ENCODE measurements at places on chromosomes 7 and 10. TPM values are rescaled to one million over a fixed set of nuclear protein-coding genes. Genes with fewer than 3 reads are reported as not detected.

- peak; percentile 16 for DNase-seq
These were observed 238.3 kb downstream of the AGMO start for GRCh38 chr7:15323550-15323949.

GRCh38 chr10:13717571-13717935, 130.8 kb downstream of the PRPF18 start:
- no peak for DNase-seq

- no peak for DNase-seq
These were observed 215.6 kb downstream of the CREB5 start for GRCh38 chr7:28627896-28628295.

GRCh38 chr7:76259124-76260093, 43.1 kb upstream of the HSPB1 start:
- DNase-seq, result no peak

DNA sequence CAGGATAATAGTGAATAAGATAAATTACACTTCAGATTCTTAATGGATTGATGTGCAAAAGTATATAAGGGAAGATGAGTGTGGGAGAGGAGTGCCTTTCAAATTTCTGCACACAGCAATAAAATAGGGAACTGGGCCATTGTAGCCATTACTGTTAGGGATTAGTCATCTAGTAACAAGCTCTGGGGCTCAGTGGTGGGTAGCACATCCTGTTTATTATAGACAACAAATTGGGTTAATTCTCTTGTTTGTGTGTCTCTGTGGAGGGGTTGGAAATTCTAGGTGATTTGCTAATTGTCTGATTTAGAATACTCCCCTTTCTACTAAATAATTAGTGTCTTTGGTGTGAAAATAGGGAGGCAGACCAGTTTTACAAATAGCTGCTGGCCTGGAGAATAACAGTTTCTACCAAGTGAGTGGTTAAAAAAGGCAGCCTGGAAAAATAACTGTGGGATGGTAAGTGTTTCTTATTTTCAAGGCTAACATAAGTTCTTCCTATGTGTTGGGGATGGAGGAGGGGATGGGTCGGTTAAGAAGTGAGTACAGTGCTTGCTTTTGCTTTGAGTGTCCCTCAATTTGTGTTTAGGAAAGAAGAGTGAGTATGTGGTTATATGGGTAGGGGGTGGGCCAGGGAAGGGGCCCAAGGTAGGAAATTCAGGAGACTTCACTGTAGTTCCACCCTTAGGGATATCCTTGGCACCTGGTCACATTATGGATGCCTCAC, 43.3 kb upstream of the TMEM248 start:
- no peak for DNase-seq

DNA sequence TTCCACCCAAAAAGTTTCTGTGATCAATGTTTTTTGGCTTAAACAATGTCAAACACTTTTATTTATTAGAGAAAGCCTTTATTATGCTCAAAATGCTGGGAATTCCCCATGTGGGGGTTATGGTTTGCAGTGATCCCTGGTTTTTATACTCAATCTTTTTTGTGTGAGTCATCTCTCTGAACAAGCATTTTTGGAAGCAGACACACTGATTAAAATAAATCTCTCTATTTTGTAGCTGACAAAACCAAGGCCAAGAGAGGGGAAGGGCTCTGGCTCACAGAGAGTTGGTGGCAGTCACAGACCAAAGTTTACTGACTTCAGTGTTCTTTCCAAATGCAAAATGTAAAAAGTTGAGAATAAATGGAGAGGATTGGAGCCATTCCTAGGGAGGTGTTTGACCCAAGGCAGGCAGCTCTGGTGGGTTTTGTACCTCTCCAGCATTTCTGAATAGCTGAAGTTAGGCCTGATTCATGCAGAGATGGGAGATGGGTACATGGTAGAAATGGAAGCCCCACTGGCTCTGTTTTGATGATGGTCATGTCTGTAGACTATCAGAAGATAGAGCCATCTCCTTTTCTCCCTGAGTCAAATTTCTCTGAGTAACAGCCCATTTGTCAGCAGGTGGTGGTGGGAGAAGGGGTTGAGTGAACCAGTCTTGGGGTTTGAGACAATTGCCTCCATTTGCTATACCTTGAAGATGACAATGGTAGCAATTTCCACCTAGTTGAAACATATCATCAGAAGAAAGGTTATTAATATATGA, 45.4 kb upstream of the NAMPT start:
- DNase-seq, result no peak

DNA sequence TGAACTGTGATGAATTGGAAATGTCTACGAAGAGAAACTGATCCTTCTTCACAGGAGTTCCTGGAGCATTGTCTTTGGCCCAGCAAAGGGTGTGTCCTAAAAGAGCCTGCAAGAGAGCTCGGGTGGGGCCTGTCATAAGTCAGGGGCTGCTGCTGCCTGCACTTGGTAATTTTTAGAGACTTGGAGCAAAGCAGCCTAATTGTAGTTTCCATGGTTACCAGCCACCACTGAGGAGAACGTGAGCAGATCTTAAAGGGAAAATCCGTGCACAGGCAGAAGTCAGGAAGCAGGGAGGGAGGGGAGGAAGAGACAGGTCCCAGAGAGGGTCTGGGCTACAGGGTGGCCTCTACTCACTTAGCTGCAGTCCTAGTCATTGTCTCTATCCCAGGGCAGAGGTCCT, 463.6 kb downstream of the PLXNA4 start:
- DNase-seq, result no peak

DNA sequence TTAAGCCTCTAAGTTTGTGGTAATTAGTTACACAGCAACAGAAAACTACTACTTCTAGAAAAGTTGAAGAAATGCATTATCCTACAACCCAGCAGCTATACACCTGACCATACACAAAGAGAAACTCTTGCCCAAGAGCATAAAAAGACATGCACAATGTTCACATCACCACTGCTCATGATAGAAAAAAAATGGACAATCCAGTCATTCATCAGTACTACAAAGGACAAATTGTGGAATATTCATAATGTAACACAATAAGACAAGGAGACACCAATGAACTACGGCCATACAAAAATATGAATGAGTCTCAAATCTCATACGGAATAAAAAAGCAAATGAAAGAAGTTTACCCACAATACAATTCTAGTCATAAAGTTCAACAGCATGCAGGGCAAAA, 87.4 kb downstream of the ZFAND4 start:
- DNase-seq, result peak; percentile 74

GRCh38 chr7:44308596-44309270, 16.7 kb downstream of the CAMK2B start:
- no peak for DNase-seq

- DNase-seq, result no peak
These were observed 341.6 kb upstream of the KCND2 start for GRCh38 chr7:119931230-119931824.

GRCh38 chr7:156544919-156545715, 95.5 kb upstream of the RNF32 start:
- no peak for DNase-seq

- DNase-seq, result peak; percentile 69
These were observed 181.3 kb downstream of the SDK1 start for GRCh38 chr7:3482147-3482921.

DNA sequence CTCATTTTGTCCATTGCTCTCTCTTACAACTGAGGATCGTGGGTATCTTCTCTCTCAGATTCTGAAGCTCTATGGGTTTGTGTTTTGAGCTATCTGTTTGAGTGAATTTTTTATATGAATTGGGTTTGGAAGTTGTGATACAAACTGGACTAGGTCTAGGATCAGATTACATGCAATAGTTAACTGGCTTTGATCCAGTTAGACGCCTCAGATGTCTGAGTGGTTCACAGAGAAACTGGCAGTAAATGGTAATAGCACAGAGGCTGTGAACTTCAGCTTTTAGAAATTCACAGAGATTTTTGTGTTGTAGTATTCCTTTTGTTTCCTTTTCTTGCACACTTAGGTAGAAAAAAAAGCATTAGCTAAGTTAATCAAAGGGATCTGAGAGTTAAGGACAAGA, 12.7 kb upstream of the DNMBP start:
- no peak for DNase-seq

DNA sequence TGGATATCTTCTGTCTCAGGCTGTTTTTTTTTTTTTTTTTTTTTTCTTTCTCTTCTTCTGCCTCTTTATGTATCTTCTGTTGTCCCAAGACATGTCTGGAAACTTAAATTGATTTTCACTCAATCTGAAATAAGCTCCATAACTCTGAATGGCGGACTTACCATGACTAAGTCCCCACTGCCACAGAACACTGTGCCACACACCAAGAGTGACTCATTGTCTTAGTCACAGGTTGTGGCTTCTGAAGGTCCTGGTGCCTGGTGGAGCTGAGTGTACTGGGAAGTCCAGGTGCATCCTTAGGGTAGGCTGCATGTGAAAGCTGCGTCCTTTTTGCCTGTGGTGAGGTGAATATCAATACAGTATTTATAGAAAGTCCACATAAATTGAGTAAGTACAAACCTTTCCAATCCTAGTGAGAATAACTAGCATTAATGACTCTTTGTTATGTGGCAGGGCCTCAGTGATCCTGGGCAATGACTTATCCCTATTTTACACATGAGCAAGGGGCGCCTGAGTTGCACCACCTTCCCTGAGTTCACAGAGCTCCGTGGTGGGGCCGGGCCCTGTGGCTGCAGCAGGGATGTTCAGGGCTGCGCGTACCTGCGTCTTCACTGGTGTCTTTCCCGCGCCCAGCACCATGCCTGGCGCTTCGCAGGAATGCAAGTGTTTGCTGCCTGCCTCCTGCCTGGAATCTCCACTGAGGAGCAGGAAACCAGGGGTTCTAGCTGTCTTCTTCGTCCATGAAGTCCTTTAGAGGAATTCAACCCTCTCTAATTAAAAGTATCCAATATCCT, 4.3 kb downstream of the PFKP start:
- DNase-seq, result no peak

DNA sequence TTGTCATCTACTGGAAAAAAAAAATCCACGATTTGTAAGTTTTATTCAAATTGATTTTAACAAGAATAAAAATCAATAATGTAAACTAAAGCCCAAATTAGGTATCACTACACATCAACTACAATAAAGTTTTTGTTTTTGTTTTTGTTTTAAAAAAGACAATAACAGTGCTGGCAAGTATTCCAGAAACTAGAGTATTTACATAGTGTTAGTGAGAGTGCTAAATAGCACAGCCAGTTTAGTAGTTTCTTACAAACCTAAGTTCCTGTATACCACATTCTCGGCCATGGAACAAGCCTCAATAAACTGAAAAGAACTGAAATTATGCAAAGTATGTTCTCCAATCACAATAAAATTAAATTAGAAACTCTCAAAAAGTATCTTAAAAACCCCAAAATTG, 8.1 kb downstream of the ARHGAP12 start:
- DNase-seq, result no peak

- no peak for DNase-seq
These were observed 73.2 kb downstream of the MYL10 start for GRCh38 chr7:101555921-101556275.

DNA sequence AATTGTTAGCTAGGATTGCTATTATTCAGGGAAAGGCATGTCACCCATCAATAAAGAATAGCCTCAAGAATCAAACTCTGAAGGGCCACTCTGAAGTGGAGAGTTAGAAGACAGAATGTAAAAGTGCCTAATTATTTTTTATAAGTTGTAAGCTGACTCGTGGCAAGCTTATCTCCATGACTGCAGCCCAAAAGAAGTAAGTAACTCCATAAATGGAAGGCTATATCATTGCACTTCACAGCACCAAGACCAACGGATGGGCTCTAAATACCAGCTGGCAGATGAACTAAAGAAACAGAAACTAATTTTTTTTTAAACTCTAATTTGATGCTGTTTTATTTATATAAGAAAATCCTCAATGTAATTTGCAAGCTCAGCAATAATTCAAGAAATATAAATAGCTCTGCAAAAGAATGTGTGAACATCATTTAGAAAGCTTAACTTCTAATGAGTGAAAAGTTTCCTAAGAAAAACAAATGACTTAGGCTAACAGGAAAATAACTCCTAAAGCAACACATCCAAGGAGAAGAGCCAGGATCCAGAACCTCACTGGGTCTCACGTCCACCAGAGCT, 165.5 kb downstream of the SNX13 start:
- DNase-seq, result no peak

DNA sequence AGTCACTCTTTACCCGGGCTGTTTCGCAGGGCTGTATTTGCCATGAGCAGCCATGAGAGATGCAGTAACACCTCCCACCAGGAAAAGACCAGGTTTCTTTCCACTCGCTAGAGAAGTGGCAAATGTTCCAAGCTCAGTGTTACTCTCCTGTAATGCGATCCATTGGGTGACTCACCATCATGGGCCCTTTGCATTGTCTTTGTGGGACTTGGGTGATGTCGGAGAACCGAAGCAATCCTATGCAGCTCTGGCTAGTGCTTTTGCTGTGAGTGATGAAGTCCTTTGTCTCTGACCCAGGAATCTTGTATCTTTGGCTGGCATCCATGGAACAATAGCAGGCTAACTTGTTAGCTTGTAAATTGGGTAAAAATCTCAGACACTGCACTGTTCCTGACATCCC, 40.0 kb downstream of the GHRHR start:
- no peak for DNase-seq

DNA sequence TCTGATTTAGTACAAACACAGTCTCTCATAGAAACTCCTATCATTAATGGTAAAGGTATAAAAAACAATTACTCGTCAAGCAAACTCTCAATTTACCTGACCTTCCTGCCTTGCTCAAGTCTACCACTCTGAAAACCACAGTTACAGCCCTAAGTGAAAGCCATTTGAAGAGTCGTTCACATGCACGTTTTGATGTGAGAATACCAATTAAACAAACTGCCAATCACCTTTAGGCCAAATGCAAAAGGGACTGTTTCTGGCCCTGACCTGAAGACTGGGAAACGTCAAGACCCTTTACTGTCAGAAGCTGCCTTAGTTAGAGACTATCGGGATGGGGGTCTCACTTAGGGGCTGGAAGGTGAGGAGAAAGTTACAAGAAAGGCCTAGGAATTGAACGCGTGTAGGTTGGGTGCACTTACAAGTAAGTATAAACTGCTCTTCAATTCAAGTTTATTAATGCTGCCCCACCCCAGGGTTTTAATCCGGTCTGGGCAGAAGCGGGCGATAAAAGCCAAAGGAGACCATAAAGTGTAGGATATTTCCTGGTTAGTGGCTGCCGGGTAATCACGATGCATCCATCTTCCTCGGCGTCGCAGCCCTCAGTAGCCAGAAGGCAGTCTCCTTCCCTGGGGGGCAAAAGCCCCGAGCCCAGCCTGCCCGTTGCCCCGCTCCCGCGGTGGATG, 935 bp downstream of the TM9SF3 start:
- no peak for DNase-seq

DNA sequence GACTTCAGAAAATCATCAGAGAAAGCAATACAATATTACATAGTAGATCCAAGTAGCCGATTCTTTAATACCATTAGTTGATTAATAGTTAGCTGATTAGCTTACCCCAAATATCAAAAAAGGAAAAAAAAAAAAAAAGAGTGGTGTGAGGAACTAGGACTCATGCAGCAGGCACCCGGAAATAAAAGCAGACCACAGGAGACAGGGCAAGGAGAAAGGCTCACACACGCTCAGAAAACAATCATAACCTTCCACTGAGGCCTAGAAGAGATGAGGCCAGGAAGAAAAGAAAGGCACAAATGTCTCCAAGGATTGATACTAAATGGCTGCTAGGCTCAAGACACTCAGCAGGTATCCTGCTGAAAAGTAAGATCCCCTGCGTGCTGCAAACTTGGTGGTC, 25.9 kb downstream of the TRDMT1 start:
- peak; percentile 33 for DNase-seq

MYO1G gene
- 0.26 TPM for total RNA-seq

CLDN3 gene
- total RNA-seq, result not detected

NET1 gene
- total RNA-seq, result 13.4 TPM

ANK3 gene
- 2.0 TPM for total RNA-seq

MRC1 gene
- total RNA-seq, result not detected

FBXO24 gene
- total RNA-seq, result 0.55 TPM

ADCY1 gene
- 41.4 TPM for total RNA-seq

PPRC1 gene
- 10.8 TPM for total RNA-seq

TDRD1 gene
- not detected for total RNA-seq

SLC26A4 gene
- 16.7 TPM for total RNA-seq

MINDY4 gene
- total RNA-seq, result 5.2 TPM

TRPV5 gene
- not detected for total RNA-seq
